ENCODE measurements at places on chromosomes 16 and 17.

GRCh38 chr16:77555791-77556190, 121.0 kb upstream of the ADAMTS18 start:
- DNase-seq, result peak; percentile 15

GRCh38 chr17:33560165-33560564, 267.1 kb upstream of the ASIC2 start:
- DNase-seq, result peak; percentile 34

- peak; percentile 90 for DNase-seq
These were observed 5.2 kb downstream of the CCR7 start for GRCh38 chr17:40559954-40560591.

GRCh38 chr16:82793528-82794245, 166.9 kb downstream of the CDH13 start:
- peak; percentile 9 for DNase-seq

DNA sequence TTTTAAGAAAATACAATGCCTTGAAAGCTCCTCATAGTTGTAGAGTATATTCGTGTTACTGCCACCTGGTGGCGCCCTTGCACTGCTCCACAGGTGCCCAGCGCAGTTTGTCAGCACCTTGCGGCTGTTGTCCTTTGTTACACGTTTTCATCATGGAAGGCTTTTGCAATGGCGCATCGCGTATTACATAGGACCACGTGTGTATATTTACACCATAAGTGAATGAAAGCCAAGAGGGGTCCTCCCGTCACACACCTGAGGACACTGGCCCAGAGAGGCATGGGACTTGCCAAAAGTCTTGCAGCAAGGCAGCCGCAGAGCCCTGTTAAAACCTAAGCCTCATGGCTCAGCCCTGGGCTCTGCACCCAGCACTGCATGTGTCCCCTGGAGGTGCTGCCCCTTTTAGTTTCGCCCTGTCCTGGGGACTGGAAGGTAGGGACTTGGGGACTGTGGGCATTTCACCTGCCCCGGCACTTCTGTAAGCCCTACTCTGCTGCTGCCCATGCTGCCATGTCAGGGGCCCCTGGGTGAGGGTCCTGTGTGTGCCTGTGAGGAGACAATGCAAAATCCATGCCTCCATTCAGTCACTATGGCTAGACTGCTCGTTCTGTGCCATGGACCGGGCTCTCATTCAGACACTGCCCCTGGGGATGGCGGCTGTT, 24.3 kb downstream of the POLR3E start:
- peak; percentile 77 for DNase-seq
